ENCODE measurements at places on chromosomes 7 and 10.
A peak's percentile ranks its signal among the peaks of the same experiment; 100 is the strongest.

- DNase-seq = no peak
These were observed 738.0 kb upstream of the GALNT17 start for GRCh38 chr7:70393956-70394355.

GRCh38 chr7:104341546-104341945 is 13.1 kb downstream of the LHFPL3 start:
- DNase-seq = peak; percentile 86

DNA sequence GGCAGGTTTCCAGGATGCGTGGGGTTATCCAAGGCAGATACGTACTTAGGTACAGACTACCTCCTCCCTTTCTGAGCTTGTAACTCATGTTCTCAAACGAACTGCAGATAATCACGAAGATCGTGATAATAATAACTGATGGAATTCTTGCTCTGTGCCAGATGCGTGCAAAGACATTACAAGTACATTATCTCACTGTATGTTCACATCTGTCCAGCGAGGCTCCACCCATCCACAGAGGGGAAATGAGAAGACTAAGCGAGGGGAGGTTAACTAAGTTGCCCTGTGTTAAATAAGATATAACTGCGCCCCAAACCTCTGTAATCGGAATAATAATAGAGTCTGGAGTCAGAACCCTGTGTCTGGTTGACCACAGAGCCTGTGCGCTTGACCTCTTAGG is 1.9 kb downstream of the GALNT17 start:
- DNase-seq = no peak

DNA sequence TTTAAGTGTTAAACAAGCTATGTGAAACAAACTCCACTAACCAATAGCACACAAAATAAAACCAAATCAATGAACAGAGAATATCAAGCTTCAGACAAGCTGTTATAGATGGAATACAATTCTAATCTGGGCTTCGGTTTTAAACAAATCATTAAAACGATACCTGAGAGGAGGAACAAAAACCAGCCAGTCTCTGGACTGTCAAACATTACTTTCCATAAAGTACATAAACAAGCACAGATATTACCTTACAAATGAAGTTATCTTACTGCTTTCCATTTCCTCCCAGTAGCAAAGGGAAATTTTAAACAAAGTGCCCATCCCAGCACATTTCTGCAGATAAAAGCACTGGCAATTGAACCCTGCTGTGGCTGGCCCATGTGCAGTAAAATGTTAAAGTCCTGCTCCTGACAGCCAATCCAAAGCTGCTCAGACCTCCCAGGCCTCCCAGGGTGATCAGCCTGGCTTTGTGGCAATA is 128.0 kb downstream of the NRCAM start:
- peak; percentile 70 for DNase-seq

GRCh38 chr7:118525020-118525419 is 300.5 kb downstream of the ANKRD7 start:
- no peak for DNase-seq

- no peak for DNase-seq
These were observed 590.3 kb upstream of the SORCS1 start for GRCh38 chr10:107754814-107755213.

- no peak for DNase-seq
These were observed 882.2 kb downstream of the TYW1 start for GRCh38 chr7:67878808-67879207.

GRCh38 chr10:118332948-118333710 is 9.0 kb downstream of the FAM204A start:
- no peak for DNase-seq

- DNase-seq = no peak
These were observed 130.1 kb downstream of the COBL start for GRCh38 chr7:51186531-51186930.

GRCh38 chr7:33873518-33873917 is 31.8 kb upstream of the BMPER start:
- no peak for DNase-seq

- no peak for DNase-seq
These were observed 312.7 kb upstream of the SP8 start for GRCh38 chr7:21099432-21099831.

DNA sequence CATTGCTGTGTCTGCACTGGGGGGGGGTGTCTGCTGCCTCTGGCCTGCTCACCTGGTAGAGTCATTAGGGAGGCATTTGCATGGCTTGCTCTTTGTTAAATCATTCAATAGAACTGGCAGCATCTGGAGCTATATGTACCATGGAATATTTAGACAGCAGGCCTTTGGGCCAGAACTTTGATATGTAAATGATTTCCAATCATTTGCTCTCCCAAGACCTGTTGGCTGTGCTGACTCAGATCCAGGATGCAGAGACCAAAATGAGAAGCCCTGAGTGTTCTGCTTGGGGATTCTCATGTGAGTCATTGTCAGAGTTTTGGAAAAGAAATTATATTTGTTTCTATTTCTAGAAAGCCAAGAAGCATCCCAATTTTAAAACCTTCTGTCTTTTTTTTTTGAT is 257.6 kb upstream of the IGFBP3 start:
- DNase-seq = no peak

GRCh38 chr7:25726781-25727311 is 425.2 kb upstream of the NFE2L3 start:
- no peak for DNase-seq

DNA sequence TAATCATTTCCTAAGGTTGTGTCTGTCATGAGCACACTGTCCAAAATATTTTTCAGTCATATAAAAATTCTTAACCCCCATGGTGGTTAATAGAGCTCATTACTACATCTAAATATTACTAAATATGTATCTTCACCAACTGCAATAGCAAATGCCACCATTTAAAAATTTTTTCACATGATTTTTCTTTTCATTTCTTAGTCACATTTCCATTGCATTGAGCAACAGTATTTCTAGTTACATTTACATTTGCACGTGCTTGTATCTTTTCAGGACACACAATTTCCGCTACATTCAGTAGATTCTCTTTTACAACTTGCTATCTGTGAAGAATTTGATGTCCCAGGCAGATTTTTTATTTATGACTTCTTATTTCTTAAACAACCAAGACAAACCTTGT is 5.2 kb upstream of the TAS2R40 start:
- no peak for DNase-seq

DNA sequence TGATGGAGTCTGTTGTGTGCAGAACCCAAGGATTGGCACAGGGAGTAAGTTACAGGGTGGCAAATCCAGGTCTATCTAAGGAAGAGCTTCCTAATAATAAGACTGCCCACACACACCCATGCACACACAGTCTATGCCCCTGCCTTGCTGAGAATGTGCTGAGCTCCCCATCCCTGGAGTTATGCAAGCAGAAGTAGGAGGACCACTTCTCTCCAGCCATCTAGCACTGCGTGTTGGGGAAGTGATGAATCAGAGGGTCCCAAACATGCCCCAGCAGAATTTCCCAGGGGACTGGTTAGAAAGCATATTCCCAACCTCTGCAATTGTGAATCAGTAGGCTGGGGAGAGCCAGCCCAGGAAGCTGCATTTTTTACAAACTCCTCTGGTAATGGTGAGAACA is 117.2 kb downstream of the CDH23 start:
- no peak for DNase-seq

GRCh38 chr10:22554461-22555182 is 159.8 kb downstream of the PIP4K2A start:
- peak; percentile 32 for DNase-seq

DNA sequence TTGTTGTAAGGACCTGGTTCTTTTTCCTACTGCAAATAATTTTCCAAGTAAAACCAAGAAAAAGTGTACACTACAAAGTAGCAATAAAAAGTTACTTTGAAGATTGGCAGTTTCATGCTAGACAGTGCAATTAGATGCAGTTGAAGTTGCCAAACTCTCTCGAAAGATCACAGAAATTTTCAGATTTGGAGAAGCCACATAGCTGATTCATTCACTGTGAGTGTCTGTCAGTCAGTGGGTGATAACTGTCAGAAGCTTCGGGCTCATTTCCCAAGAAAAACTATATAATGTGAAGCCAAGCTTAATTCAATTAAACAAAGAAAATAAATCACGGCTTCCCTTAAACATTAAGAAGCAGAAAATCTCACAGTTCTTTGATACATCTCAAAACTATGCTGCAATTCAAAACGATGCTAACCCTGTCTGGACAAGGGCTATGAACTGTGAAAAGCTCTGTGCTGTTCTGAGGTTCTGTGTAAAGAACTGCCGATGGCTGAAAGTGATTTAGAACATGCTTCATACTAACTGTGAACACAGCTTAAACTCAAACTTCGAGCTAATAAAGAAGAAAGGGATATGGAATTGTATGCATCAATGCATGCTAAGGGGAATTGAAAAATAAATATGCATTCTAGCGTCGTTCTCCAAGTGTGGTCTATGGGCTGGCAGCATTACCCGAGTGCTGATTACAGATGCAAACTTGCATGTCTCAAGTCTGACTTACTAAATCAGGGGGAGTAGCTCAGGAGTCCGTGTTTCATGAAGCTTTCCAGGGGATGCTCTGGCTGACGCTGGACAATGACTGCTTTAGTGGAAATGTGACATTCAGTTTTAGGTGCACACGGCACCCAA is 557.4 kb downstream of the CALN1 start:
- DNase-seq = no peak

- no peak for DNase-seq
These were observed 86.2 kb downstream of the SORBS1 start for GRCh38 chr10:95475003-95475383.

DNA sequence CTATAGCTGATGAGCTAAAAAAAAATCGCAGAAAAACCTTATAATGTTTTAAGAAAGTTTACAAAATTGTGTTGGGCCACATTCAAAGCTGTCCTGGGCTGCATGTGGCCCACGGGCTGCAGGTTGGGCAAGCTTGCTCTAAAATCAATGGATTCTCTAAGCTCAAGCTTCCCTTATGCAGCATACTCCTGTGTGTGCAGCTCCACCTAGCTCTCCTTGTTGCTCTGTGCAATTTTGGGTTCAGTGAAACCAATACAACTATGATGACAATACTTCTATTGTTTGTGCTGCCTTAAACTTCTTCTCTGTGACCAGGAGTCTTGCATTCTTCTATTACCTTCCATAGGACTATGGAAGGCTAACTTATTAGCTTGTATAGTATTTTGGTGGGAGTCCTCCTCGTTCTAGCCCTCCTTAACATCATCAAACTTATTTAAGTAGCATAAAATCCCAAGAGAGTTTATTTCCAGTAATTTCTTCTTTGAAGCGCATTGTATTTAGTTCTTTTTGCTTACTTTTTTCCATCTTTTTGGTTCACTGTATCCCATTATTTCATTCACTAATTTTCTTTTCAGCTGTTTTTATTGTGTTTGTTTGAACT is 170.9 kb upstream of the SMIM30 start:
- peak; percentile 62 for DNase-seq

DNA sequence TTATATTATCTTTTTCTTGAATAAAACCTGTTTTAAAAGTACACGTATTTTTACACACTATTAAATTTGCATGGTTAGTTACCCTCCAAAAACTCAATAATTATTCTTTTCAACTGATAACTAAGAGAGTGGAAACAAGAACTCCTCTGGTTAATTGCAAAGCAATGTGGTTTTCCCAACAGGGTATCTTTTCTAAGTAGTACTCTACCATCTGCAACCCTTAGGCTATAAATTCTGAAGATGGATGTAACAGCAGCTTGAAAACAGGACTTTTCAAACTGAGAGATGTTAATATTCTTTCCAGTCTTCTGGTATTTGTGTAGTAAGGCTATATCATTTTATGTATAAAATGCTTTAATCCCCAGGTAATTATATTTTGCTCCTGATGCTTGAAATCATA is 916.1 kb upstream of the POT1 start:
- no peak for DNase-seq

- no peak for DNase-seq
These were observed 89.2 kb upstream of the MKLN1 start for GRCh38 chr7:131238347-131238931.

DNA sequence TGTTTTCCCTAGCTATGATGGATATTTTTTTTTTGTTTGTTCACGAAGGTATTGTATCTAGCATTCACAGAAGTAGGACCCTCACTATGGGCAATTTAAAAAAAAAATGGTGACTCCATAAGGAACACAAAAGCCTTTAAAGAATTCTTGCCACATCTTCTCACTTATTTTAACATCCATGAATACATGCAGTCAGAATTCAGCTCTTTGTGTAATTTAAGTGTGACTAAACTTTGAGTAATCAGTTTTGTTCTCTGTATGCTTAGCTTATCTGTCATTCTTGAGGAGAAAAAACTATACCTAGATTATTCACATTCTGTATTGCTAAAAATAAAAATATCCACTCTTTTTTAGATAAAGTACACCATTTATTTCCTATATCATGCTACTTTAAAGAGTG is 313.2 kb upstream of the KCND2 start:
- DNase-seq = no peak

DNA sequence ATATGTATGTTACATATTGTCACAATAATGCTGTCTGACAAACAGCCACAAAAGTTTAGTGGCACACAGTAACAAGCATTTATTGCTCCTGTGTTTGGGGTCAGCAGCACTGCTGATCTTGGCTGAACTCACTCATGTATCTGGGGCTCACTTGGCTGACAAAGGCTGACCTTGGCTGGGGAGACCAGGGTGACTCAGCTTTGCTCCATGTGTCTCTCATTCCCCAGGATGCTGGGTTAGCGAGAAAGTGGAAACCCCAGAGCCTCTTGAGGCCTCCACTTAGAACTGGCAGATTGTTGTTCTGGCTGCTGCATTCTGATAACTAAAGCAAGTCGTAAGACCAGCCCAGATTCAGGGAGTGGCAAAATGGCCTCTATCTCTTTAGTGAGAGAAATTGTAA is 217.3 kb upstream of the HABP2 start:
- DNase-seq = no peak

GRCh38 chr7:92767437-92767836 is 68.9 kb downstream of the CDK6 start:
- no peak for DNase-seq

GRCh38 chr7:31093282-31093681 is 41.2 kb downstream of the ADCYAP1R1 start:
- DNase-seq = no peak

- DNase-seq = no peak
These were observed 1119.2 kb downstream of the CNTNAP2 start for GRCh38 chr7:147235645-147236382.

DNA sequence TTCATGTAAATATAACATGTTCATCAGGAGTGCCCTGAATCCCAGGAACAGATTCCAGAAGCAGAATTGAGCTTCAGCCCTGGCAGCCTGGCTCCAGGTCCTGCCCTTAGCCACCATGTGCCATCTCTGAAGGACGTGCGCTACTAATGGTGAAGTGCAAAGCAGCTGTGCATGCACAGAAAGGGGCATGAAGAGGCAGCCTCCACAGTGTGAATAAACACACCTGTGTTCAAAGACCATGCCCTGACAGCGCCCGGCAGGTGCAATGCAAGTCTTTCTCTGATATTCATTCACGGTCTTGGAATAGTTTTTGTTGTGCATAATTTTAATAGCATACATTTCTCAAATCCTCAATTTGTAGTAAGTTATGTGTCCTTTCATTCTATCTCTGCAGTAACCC is 250.4 kb upstream of the TCERG1L start:
- DNase-seq = no peak

GRCh38 chr10:23994459-23995046 is 214.4 kb upstream of the KIAA1217 start:
- DNase-seq = peak; percentile 72

DNA sequence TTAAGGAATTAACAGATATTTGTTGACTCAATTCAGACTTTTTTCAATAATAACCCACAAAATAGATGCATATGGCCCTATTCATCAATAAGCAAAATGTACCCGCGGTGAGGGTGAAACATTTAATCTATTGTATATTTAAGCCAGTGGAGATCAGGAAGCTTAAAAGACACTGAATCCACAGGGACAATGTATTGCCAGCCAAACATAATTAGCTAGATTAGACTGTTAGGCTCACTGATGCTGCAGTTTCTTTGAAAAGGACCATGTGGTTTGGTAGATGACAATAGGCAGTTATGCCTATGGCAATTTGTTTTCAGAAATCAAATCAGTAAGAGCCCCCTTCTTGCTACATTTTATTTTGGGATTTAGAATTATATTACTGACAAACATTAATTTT is 87.3 kb upstream of the PLXDC2 start:
- DNase-seq = peak; percentile 8
